ENCODE measurements at places on chromosomes 7 and 10.

GRCh38 chr7:4841836-4842235 lies 20.0 kb downstream of the PAPOLB start:
- no peak for DNase-seq

DNA sequence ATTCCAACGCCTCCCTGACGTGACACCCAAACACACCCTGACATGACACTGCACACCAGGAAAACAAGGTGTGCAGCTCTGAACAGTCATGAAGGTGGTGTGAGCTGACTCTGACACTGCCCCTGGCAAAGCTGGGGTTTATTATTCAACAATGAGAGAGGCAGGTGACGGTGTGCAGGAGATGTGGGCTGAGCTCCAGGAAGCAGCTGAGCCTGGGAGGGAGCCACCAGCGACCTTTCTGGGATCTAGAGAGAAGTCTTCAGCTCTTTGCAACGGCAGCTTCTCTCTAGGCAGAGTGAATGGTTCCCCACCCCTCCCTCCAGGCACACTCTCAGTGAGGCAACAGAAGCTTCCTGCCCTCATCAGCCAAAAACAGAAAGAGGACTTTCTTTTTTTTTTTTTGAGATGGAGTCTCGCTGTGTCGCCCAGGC lies 65.6 kb downstream of the SH3PXD2A start:
- no peak for DNase-seq

GRCh38 chr10:60230892-60231291 lies 158.8 kb downstream of the ANK3 start:
- no peak for DNase-seq

DNA sequence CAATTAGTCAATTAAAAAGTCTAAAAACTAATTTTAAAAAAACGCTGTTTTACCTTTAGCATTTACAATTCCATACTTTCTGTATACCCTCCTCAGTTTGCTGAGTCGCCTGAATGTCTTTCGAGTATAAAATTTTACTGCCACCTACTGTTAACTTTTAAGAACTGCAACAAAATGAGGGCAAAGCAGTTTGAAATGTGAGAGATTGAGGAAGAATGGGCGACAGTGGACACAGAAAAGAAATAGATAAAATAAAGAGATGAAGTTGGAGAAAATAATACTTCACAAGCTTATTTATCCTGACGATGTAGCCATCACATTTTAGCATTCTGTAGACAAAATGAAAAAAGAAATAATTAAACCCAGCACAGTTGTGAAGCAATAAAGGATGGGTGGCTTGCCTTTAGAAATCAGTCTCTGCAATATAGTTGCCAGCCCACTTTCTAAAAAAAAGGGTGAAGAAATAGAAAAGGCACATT lies 110.8 kb upstream of the PTN start:
- no peak for DNase-seq

GRCh38 chr7:88111140-88111743 lies 108.6 kb downstream of the SRI start:
- no peak for DNase-seq

GRCh38 chr10:72336259-72337038 lies 18.3 kb downstream of the DNAJB12 start:
- DNase-seq: no peak

DNA sequence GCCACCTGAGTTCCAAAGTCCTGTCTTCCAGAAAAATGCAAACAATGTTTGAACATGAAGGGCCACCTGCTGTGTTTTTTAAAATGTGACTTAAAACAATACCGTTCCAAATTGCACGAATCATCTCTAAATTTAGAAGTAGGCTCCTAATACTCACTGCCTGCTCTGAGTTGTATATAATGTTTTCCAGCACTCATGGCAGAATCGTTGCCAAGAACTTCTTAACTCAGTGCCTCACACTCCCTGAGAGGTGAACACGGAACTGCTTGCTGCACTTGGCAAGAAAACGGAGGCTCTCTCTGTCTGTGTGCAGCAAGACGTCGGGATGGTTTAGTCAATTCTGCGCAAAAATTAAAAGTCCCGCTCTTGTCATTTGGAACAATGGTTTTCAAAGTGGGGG lies 757.3 kb upstream of the AUTS2 start:
- DNase-seq: peak; percentile 46

DNA sequence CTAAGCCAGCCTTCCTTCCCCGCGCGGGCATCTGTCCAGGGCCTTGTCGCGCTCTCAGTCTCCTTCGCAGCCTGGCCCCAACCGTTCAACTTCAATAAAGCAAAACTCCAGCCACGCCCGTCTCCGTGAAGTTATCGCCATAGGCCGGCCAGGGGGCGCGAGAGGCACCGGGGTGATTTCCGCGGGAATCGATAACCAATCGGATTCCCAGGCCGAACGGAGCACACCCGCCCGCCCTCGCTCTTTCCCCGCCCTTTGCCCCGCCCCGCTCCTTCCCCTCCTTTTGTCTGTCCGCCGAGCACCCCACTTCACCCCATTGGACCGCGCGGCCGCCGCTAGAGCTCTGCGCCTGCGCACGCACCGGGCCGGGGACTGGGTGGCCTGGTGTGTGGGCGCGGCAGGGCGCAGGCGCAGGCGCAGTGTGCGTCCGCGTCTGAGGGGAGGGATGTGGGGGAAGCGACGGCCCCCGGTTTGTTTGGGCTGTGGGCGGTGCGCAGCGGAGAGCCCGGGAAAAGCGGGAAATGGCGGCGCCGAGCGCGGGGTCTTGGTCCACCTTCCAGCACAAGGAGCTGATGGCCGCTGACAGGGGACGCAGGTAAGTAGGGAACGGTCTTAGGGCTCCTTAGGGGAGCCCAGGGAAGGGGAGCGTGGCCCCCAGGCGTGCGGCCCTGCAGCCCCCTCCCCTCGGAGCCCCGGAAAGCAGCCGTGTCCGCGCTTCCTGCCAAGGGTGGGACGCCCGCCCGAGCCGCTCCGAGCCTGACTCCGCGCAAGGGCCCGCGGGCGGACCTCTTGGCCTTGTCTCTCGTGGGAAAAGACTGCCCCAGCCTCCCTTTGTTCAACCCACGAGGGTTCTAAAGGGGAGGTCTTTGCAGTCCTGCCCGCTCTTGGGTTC lies at the start of gene CASP2:
CASP2 (plus strand) TSS at position 417 of the 892 bp plus-strand sequence; CDS start at position 522, 105 bp downstream.
- DNase-seq: peak; percentile 98

DNA sequence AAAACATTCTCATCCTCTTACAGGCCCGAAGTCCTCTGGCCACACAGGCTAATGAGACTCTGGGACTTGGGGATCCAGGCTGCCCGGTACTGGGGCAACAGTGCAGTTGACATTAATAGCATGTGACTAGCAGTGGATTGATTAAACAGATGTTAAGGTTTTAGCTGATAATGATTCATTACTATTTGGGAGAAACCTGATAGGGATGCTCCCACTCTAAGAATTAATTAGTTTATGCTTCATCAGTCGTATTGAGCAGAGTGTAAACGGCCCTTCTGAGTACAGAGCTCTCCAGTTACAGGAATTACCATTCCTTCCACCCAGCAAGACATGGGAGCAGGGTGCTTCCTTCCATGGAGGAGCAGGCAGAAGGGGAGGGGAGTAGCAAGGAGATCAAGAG lies 82.7 kb downstream of the RPS24 start:
- DNase-seq: no peak

- no peak for DNase-seq
These were observed 9.3 kb downstream of the KCNH2 start for GRCh38 chr7:150968734-150969372.

- no peak for DNase-seq
These were observed 209.2 kb downstream of the SNX10 start for GRCh38 chr7:26500749-26501352.

DNA sequence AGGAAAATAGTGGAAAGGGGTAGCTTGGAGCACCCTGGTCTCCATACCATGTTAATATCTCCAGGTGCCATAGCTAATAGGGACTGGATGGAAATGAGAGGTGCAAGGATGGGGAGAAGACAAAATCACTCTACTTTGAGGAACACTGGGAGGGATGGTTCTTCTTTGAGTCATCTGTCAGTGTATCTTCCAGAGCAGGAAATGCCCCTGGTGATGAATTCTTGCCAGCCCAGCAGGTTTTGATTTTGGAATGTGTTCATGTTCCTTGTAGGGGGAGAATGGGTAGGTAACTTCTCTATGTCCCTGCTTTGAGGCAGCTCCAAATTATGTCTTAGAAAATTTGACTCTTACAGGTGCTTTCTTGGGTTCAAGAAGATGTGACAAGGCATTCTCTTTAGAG lies 177.0 kb upstream of the GLI3 start:
- no peak for DNase-seq

DNA sequence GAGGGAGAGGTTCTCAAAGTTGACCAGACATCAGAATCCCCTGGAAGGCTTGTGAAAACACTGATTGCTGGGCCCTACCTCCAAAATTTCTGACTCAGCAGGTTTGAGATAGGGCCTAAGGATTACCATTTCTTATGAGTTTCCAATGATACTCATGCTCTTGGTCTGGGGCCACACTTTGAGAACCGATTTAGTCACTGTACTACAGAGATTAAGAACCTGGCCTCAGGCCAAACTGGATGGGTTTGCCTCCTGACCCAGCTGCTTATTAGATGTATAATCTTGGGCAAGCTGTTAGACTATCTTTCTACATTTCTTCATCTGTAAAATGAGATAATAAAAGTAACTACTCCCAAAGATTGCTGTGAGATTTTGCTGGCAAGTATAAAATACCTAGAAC lies 77.1 kb upstream of the SCIN start:
- DNase-seq: no peak

DNA sequence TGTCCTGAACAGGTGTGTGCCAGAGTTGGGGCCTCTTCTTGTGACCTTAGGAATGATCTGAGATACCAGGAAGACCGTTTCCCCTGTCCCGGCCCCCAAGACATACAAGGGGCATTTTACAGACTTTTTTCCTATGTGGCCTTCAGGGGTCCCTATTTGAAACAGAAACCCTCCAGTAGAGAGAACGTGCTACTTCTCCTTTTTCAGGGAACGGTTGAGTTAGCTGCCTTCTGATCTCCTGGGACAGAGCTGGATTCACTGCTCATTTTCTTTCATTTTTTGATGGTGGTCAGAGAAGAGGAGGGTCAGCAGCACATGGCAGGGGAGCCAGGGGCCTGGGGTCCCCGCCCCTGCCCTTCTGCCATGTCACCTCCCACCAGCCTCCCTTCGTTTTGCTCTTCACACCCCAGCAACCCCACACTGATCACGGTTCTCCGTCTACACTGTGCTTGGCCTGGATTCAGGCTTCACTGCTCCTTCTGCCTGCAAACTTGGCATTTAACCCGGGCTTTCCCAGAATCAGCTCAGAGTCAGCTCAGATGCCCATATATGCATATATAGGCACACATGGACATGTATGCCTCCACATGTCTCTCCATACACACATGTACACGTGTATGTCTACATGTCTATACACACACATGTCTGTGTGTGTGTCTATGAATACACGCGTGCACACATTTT lies 138.1 kb upstream of the BTBD16 start:
- DNase-seq: no peak

GRCh38 chr10:58322072-58322834 lies 12.6 kb upstream of the UBE2D1 start:
- no peak for DNase-seq

GRCh38 chr7:94401428-94401814 lies 6.7 kb downstream of the COL1A2 start:
- no peak for DNase-seq

GRCh38 chr10:93206652-93207051 lies 133.0 kb downstream of the CYP26A1 start:
- DNase-seq: no peak

DNA sequence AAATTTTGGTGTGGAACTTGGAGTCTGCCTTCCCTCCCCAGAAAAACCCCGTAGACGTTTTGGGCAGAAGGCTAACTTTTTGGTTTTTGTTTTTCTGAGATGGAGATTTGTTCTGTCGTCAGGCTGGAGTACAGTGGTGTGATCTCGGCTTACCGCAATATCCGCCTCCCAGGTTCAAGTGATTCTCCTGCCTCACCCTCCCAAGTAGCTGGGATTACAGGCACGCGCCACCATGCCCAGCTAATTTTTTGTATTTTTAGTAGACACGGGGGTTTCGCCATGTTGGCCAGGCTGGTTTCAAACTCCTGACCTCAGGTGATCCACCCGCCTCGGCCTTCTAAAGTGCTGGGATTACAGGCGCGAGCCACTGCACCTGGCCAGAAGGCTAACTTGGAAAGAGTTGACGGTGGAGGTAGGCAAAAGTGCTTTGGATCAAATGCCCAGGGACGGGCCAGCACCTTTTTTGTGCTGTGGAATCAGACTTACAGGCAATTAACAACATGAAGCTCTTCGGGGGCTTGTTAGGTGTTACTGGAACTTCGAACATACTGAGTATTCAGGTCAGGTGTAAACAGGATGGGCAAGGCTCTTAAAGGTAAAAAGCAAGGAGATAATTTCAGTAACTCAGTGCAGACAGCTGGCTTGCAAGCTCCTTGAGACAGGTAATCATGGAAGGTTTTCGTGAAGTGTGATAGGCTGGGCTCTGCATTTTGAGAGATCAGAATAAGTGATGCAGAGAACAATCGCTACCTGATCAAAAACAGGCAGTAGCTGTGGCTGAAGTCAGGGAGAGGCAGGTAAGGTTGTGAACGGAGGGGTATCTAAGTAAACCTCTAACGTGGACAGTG lies 1.8 kb downstream of the PPP1R35 start:
- DNase-seq: no peak

DNA sequence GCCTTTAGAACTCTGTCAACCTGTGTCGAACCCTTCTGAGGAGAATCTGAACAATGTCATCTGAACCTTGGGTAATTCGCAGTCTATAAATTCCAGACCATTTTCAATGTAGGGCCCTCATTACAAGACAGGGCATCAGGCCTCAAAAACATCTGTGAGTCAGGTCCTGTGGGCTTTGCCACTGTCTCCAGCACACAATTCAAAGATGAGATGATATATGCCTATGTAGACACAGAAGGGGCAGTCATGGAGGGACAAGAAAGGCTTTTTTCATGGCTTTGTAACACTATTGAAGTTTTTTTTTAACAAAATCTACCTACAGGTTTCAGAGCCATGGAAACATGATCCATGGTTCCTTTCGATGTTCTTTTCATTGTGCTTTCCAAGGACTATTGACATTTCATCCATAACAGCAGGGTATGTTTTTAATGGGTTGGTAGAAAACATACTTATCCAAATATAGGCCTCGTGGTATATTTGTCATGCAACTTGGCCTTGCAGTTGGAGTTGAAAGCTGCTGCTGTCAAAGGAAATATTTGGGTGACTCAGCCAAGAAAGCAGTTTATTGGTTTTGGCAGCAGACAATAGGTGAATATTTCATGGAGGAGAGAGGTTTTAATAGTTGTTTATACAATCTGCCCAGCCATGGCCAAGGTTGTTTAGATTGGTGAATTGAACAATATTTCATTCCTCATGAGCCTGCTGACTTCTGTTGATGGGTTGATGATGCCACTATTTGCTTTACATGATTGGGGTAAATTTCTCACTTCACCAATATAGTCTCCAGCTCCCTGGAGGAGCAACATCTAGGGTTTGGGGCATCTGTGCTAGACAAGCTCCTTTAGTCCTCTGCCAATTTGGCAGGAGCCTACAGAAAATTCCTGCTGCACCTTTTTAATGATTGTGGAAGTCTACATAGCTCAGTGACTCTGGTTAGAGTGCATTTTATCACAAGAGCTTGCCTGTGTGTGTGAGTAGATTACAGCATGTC lies 158.4 kb upstream of the TMEM72 start:
- DNase-seq: no peak

DNA sequence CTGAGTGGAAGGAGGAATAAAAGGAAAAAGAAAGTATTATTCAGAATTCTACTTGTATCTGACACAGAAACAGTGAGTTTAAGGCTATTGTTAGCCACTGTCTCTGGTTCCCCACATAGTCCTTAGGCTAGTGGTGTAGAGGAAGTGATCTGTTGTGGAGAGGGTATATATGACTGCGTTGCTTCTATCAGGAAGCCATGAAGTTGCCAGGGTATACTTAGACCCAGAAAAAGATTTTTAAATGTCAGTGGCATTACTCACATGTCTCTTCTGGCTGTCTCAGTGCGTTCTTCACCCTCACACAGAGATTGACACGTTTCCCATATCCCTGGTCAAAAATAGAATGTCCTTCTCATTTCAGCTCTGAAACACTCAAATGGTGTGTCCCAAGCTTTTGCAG lies 72.7 kb downstream of the SEM1 start:
- no peak for DNase-seq

Measured in right forelimb (tissue), 1 donor.